HepG2 (cell line): ENCODE measurements at places on chromosomes 7 and 10. TPM values are rescaled to one million over a fixed set of nuclear protein-coding genes. Genes with fewer than 3 reads are reported as not detected.

DNA sequence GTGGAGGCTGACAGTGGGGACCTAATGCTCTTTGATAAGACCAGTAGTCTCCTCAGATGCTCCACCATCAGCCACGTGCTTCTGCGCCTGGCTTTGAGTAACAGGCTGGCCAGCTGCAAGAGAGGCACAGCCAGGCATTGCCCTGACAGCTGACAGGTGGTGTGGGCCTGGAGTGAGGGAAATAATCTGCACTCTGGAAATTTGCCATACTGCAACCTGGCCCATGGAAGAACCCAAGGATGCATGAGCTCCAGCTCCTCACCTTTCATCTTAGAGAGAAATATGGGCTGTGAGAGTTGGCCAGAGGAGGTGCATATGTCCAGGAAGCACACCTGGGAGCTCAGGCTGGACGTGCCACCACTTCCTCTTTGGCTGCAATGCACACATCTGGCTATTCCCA is 118.9 kb downstream of the PLXDC2 start:
- DNase-seq: no peak

GRCh38 chr10:57638411-57638810 is 629.3 kb downstream of the IPMK start:
- no peak for DNase-seq

- DNase-seq: no peak
Observed at GRCh38 chr7:65268782-65269149, 104.9 kb upstream of the ZNF92 start.

DNA sequence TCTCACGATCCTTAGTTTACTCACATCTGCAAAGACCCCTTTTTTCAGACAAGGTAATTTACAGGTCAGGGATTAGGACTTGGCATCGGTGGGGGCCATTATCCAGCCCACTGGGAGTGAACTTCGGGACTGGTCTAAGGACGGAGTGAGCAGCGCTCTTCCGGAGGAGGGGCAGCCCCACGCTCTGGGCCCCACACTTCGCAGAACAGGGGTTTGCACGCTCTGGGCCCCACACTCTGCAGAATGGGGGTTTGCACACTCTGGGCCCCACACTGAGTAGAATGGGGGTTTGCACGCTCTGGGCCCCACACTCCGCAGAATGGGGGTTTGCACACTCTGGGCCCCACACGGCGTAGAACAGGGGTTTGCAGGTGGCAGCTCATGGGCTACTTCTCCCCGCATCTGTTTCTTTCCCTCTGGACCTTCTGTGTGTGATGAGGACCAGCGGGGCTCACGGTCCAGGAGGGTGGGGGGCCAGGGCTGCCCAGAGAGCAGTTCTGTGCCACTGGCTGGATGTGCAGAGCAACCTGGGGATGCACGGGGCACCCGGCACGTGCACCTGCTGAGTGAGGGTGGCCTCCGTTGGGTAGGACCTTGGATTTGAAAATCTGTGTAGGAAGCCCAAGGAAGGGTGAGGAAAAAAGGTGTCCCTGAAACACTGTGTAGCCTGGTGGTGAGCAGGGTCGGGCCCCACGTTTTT is 134.8 kb downstream of the WDR37 start:
- no peak for DNase-seq

- DNase-seq: peak; percentile 41
Observed at GRCh38 chr10:46084321-46085165, 38.5 kb upstream of the MSMB start.

DNA sequence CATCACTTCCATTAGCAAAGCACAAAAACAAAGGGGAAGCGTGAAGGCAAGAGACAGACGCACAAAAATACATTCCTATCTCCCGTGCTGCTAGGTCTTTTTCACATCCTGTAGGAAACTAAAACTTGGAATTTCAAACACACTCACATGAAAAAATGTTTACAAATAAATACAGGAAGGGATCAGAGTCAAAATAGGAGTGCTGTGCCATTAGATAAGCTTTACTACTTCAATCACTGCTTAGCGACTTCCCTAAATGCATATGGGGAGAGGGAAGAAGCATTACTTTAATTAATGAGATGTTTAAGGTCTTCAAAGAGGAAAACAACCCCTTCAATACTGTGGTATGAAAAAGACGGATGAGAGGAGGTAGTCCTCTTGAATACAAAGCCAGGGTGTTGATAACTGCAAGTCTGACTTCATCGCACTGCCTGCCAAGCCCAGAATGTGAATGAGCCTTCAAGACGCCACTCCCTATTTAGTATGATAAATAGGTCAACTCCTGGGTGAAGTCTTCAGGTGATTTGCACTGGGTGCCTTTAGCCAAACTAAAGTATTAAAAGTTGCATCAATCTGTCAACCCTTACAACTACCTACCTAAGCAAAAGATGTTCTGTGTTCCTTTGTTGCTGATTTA is 13.9 kb downstream of the PARD3 start:
- no peak for DNase-seq

DNA sequence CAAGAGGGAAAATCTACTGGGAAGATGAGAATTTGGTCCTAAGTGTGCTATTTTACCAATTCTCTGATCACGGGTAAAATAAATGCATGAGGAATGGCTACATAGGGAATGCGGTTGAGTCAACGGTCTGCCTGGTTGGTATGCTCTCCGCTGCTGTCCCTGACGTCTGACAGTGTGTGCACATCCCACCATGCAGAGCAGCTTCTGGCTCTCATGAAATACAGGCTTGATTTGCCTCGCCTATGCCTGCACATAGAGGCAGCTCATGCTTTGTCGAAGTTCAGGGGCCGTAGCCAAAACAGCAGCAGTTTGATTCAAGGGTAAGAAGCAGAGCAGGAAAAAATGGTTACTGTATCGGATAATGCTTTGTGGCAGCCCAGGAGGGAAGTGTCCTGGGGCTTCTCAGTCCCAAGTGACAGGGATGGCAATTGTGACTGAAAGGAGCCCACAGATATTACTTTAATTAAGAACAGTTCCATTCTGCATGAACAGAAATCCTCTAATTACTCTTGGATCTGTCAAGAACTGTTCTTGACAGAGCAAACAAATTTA is 268.4 kb upstream of the SLC26A5 start:
- DNase-seq: no peak

DNA sequence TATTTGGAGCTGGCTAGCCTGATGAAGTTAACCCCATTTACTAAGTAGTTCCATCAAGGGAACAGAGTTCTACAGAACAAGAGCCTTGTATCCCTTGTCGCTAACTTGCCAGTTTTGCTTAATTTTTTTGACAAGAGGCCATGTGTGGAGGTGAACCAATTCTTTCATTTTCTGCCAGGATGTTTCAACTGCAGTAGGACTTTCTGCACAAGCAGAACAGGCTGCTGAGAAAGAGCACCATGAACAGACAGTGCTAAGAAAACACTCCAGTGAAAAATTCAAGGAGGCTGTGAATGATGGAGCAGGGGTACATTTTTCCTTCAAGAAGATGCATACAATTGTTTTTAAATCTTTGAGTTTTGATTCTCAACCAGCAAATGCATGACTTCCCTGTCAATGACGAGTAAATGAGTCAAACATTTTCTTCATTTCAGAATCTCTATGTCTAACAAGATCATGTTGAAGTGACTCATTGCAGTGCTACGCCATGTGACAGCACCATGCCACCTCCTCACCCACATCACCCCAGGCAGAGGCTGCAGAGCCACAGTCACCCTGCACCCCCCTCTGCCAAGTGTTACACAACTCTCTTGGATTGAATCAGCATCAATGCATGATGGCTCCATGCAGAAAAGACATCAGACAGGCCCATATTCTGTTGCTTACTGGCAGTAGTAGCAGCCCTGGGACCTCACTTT is 193.1 kb downstream of the COBL start:
- DNase-seq: no peak

DNA sequence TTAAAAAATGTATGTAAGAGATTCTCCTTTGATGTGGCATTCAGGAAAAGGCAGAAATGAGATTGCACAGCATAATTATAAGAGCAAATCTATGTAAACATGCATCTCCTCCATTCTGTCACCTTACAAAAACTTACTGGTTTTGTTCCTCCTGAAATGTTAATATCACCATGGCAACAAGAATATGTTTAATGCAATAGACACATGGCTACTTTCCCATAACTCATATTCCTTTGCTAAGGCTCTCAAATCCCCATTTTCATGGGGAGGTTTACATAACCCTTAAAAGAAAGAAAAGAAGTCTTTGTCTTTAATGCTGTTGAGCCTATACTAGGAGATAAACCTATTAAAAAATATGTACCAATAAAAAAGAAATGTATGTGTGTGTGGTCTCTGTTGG is 136.2 kb downstream of the ANK3 start:
- DNase-seq: no peak

Gene SCRN1
- 49.8 and 74.4 TPM in 2 replicates for total RNA-seq

Gene CYP2C19
- total RNA-seq: not detected in 2 replicates

Gene CALHM1
- 0.04 TPM in 1 of 2 replicates, not detected in the other for total RNA-seq
